ENCODE measurements at places on chromosomes 16 and 17.
A peak's percentile ranks its signal among the peaks of the same experiment; 100 is the strongest.

DNA sequence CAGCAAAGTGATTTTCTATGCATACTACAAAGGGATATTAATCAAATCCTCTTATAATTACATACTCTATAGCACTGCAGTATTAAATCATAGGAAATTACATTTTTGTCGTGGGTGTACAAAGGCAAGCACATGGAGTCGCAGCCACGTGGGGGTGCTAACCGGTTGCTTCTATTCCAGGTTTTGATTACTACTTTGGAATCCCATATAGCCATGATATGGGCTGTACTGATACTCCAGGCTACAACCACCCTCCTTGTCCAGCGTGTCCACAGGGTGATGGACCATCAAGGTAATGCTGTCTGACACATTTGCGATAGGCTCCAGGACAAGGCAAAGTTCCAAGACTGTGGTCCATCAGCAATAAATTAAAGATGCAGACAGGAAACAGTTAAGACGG lies 60.1 kb downstream of the ARSG start:
- no peak for DNase-seq

DNA sequence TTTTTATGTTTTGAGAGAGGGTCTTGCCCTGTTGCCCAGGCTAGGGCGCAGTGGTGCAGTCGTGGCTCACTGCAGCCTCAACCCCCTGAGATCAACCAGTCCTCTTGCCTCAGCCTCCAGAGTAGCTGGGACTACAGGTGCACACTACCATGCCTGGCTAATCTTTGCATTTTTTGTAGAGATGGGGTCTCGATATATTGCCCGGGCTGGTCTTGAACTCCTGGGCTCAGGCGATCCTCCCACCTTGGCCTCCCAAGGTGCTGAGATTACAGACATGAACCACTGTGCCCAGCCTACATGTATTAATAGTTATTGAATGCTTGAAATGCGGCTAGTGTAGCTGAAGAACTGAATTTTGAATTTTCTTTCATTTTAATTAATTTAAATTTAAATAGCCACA lies 12.2 kb downstream of the C1QTNF1 start:
- no peak for DNase-seq

DNA sequence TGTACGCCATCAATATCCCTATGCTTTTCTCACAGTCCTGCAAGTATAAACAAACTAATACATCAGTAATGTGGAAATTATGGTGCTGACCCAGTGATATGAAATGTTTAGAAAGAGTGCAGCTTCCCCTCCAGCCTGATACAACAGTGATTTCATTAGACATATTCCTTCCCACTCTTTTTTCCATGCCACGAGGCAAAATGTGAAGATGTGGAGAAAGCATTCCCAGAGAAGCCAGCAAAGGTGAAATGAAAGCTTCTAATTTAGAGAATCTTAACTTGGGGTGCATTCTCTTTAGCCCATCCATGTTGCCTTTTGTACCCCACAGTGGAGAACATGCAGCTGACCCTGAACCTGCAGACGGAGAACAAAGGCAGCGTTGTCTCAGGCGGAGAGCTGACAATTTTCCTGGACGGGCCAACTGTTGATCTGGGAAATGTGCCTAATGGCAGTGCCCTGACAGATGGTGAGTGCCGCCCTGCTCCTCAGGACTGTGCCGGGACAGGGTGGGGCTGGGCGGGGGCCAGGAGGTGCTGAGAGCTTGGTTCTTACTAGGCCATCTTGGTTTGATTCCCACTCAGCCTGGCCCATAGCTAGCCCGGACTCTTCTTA lies 77.8 kb downstream of the WWP2 start:
- no peak for DNase-seq

DNA sequence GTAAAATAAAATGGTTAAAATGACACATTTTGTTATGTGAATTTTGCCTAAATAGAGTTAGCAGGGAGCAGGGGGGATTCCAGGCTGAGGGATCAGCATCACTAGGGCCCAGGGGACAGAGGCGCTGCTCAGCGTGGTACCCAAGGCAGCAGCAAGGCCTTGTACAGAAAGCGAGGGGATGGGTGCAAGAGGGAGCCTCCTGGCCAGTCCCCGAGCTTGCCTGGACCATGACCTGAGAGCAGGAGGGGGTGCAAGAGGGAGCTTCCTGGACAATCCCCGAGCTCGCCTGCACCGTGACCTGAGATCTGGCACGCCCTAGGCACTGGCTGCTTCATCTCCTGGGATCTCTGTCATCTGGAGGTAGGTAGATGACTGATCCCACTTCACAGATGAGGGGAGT lies 17.3 kb upstream of the JPH3 start:
- DNase-seq = no peak

DNA sequence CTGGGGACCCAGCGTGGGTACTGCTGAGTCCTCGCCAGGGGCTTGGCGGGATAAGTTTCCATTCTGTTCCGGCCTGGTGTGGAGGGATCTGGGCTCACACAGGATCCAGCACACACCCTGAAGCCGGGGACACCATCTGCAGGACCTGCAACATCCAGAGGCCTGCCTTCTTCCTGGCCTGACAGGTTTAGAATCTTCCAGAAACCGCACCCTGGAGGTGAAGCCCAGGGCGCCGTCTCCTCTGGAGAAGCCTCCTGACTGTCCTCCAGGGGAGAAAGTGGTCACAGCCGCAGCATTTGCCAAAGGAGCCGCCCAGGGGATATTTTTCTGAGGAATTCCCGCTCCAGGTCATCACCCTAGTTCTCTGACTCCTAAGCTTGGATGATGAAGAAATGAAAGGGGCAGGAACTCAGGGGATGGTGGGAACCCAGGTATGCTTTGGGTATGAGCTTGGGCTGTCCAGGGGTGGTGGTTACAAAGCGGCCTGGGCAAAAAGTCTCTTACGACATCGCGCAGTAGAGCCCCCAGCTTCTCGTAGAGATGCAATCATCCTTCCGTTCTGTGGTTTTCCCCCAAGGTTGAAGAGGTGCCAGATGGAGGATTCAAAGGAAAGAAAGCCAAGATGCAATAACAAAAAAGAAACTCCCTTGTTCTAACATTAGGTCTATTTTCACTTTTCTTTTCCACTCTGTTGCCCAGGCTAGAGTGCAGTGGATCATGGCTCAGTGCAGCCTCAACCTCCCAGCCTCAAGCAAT lies 9.1 kb upstream of the CRISPLD2 start:
- DNase-seq = no peak

- DNase-seq = no peak
Measured at GRCh38 chr17:78956254-78956653, 23.5 kb downstream of the LGALS3BP start.

- DNase-seq = peak; percentile 4
Measured at GRCh38 chr16:18800775-18801144, 589 bp downstream of the ARL6IP1 start.

GRCh38 chr17:52147872-52148271 lies 10.6 kb downstream of the CA10 start:
- no peak for DNase-seq

DNA sequence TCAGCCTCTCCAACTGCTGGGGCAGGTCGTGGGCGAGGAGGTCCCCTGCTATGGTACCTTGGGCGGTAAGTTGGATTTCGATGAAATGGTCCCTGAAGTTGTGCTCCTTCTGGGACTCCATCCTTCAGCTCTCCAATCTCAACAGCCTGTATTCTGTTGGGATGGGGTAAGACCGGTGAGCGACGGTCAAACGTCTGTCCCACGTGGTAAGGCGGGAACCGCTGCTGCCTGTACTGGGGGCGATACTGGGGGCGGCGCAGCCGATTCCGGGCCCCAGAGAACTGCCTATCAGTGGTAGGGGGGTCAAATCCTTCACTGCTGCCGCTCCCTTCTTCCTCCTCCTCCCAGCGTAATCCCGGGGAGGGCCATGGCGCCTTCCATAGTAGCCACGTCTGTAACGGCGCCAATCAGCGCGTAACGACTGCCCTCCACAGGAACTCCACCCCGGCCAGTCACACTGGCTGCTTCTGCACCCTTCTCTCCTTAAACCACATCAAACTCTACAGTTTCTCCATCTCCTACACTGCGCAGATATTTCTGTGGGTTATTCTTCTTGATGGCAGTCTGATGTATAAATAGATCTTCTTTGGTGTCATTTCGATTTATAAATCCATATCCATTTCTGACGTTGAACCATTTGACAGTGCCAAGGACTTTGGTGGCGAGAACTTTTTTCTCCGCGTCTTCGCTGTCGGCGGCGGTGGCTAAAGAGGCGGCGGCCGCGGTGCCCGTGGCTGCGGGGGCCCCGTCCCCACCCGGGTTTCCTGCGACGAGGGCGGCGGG lies 41.1 kb downstream of the AHSP start:
- DNase-seq = peak; percentile 2

DNA sequence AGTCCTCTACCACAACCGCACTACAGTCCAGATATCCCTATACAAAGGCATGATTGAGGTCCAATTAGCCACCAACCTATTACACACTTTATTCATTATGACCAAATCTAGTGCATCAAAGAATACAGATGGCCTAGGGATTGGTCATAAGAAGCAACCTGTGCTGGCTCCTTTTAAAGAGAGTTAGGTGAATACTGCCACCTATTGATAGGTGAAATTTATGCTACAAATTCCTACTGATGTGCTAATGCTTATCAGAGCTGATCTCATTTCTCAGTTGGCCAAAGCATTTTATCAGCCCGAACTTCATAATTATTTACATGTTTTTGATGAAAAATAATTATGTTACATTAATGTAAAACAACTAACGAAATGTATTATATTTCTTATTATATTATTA lies 166.3 kb downstream of the ANKFN1 start:
- DNase-seq = peak; percentile 67

DNA sequence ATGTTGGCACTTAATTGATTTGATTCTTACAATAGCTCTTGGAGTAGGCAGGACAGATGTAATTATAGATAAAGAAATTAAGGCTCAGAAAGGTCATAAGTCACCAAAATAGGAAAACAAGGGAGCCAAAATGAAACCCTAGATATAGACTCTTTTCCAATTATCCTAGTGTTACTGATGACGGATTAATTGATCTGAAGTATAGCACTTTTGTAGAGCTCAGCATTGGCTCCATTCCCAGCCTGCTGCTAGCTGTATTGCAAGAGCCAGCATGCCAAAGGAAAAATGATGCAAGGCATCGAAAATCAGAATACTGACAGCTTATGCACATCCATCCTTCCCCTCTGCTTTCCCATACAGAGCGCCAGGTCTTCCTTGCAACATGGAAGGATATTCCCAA lies 21.6 kb upstream of the RASL10B start:
- DNase-seq = no peak

- no peak for DNase-seq
Measured at GRCh38 chr16:51404386-51404785, 253.3 kb upstream of the SALL1 start.

GRCh38 chr16:69871708-69872107 lies 79.4 kb upstream of the CLEC18A start:
- DNase-seq = no peak

DNA sequence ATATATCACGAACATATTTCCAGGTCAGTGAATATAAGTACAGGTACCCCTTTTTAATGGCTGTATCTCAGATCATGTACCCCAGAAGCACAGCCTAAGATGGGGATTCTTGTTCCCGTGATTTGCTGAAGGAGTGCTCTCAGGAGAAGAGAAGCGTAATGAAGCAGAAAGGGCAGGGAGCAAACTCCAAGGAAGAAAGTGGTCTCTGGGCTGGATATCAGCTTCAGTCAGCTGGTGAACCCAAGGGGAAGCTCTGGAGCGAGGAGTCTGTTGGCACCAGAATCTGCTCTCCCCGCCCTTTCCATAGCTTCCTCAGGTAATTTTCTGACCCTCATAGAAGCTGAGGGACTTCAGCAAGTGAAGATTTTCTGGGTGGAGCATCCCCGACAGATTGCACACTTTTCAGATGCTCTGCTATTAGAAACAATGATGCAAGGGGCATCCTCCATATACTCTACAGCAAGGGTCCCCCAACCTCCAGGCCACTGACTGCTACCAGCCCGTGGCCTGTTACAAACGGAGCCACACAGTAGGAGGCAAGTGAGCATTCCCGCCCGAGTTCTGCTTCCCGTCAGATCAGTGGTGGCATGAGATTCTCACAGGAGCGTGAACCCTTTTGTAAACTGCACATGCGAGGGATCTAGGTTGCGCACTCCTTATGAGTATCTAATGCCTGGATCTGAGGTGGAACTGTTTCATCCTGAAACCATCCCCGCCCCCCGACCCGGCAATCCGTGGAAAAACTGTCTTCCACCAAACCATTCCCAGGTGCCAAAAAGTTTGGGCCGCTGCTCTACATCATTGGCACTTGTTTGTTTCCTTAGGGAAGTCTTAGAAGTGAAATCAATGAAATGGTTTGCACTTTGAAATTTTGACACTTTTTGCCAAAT lies 4.4 kb downstream of the FAHD1 start:
- no peak for DNase-seq

- no peak for DNase-seq
Measured at GRCh38 chr17:75980188-75981018, 1.4 kb downstream of the TEN1 start.

GRCh38 chr17:28196636-28197035 lies 122.4 kb upstream of the TMEM97 start:
- DNase-seq = no peak

GRCh38 chr17:72602517-72603419 lies 481.9 kb downstream of the SOX9 start:
- DNase-seq = peak; percentile 15

DNA sequence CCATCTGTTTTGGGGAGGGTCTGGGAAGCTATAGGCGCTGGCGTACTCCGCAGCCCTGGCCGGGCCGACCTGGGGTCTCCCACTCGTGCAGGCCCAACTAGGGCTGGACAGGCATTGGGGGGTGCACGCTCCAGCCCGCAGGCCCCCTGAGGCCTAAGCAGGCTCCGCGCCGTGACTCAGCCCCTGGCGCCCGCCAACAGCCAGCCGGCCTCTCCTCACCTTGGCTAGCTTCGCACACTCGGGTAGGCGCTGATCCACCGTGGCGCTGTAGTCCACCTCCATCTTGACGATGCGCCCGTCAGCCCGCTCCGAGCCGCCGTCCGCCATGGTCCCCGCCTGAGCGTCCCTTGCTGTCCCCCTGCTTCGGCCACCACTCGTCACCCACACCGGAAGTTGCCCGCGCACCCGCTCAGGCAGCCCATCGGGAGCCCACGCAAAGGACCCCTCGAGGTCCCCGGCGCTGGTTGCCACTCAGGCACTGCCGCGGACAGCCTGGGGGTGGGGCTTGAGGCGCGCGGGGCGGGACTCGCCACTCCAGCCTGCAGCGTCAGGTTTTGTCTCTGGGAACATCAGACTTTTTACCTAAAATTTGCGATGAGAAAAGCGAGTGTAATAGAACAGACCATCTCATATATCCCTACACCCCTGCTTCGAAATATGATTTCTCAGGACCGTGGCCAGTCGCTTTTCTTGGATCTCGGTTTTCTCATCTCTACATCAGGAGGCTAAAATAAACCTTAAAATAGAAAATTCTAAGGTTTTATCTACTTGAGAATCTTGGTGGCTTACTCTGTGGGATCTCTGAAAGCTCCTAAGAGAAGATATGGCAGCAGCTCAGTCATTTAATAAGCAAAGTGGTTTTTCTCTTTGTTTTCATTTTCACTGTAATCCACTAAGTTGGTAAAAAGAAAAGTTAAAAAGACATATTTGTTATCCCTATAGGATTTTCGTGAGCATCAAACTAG lies at the start of gene PSMD12:
PSMD12 (minus strand) TSS at position 385 of the 965 bp plus-strand sequence; CDS start at position 327, 58 bp downstream.
- DNase-seq = peak; percentile 75

DNA sequence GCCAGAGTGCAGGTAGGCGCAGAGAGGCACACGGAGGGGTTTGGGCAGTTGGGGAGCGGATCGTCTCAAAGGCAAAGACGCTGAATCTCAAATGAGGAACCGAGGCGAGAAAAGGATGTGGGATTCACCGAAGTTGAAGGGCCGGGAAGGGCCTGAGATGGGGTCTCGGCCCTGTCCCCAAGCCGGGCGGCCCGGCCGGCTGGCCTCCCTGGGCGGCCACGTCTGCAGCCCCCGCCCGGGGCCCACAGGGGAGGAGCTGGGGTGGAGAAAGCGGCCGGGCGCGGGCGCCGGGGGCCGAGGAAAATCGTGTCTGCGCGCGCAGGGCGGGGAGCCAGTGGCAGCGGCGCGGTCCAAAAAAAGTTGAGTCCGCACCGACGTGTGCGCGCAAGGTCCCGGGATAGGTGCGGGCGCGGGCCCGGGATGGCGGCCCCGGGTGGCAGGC lies 458 bp downstream of the SLC12A4 start:
- no peak for DNase-seq
